NCI-H2029 (cell line): ENCODE measurements at places on chromosomes 7 and 10.

GRCh38 chr10:95796504-95796903 is 40.5 kb downstream of the ENTPD1 start:
- no peak for DNase-seq

DNA sequence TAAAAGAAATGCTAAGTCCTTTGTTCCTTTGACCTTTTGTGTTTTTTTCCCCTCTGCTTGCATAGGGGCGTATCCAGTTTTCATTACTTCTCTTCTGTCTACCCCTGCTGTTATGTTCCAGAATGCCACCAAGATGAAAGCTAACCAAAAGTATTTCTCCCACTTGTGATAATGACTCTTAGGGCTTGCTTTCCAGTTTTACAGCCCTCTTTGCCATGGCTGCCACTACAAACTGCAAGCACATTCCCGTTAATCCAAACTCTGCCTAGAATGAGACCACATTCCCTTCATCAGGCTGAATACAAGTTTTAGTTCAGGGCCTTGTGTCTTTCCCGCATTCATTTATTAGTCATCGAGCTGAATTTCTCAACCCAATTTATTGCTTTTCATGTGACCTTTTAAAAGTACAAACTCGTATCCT is 23.6 kb upstream of the CD36 start:
- no peak for DNase-seq

DNA sequence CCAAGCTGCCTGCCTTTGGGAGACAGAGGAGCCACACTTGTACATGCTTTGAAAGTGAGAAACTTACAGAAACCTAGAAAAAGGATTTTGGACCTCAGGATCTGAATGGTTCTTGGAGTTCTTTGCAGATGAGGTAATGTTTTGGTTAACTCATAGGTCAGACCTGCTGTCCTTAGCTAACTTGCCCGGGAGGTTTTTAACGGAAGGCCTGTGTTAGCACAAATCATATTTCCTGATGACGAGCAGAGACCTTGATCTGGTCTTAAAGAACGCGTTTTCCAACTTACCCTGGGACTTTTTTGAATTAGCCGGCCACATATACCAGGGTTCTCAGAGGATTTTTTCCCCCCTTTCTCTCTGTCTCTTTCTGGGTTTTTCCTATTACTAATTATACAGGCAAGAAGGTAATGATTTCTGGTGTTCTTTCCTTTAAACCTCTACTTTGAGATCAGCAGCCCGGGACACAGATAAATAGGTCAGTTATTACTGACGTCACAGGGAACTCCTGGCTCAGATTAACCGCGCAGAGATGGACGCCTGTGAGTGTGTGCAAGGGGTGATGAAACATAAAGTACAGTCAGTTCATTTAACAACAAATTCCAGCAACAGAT is 101.7 kb upstream of the KLF6 start:
- no peak for DNase-seq

GRCh38 chr10:7318836-7319235 is 92.0 kb downstream of the SFMBT2 start:
- no peak for DNase-seq

GRCh38 chr10:132913559-132914115 is 28.7 kb downstream of the CFAP46 start:
- DNase-seq: no peak

- no peak for DNase-seq
Measured at GRCh38 chr10:126270111-126270510, 118.2 kb downstream of the ADAM12 start.

- no peak for DNase-seq
Measured at GRCh38 chr10:114349522-114350215, 54.6 kb downstream of the AFAP1L2 start.

DNA sequence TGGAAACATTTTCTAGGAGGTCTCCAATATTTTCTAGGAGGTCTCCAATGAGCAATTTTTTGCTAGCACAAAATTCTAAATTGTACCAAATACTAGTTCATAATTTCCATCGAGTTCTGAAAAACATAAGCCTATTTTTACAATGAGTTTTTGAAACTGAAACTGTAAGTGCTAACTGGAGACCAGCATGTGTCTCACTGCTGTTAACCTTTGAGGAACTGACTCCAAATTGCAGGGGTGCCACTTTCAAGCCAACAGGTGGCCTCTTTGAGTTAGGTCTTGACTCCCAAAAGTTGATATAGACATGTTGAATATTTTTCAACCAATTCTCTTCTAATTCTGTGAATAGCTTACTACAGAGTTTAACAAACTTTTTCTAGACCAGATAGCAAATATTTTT is 58.8 kb downstream of the CAV1 start:
- no peak for DNase-seq

GRCh38 chr10:107557916-107558315 is 393.4 kb upstream of the SORCS1 start:
- DNase-seq: no peak

DNA sequence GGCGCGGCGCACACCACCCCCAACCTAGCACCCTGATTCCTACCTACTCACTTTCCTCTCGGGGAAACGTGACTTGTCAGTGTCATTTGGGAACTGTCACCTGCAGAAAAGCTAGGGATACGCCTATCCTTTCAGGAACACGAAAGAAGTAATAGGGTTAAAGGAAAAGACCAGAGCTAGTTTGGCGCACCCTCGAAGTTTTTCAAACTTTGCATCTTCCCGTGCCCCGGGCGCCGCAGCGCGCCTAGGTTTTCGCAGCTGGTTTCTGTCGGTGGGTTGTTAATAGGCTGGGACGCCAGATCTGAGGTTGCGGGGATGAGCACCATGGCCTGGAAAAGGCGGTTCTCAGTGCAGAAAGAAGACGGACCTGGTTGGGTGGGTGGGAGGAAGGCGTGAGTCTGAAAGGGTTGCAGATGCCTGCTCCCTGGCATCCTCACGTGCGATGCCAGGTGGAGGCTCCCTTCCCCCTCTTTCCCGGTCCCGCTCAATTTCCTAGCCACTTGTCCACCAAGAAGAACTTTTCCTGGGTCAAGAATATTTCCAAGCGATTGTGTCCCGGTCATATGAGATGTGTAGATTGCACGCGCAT is 568 bp upstream of the MEOX2 start:
- no peak for DNase-seq

GRCh38 chr7:332020-332517 is 42.1 kb downstream of the FOXL3 start:
- DNase-seq: no peak

DNA sequence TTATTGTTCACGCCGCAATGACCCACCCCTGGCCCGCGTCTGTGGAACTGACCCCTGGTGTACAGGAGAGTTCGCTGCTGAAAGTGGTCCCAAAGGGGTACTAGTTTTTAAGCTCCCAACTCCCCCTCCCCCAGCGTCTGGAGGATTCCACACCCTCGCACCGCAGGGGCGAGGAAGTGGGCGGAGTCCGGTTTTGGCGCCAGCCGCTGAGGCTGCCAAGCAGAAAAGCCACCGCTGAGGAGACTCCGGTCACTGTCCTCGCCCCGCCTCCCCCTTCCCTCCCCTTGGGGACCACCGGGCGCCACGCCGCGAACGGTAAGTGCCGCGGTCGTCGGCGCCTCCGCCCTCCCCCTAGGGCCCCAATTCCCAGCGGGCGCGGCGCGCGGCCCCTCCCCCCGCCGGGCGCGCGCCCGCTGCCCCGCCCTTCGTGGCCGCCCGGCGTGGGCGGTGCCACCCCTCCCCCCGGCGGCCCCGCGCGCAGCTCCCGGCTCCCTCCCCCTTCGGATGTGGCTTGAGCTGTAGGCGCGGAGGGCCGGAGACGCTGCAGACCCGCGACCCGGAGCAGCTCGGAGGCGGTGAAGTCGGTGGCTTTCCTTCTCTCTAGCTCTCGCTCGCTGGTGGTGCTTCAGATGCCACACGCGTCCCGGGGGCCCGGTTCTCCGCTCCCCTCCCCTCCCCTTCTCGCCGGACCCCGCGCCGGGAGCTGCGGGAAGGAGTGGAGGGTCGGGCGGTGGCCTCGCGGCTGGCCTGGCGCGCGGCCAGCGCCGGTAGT is at the start of gene CBX3:
CBX3 (plus strand) TSS at position 499 of the 772 bp plus-strand sequence. CDS start 1,254 bp downstream, outside the sequence.
- DNase-seq: peak; percentile 92

DNA sequence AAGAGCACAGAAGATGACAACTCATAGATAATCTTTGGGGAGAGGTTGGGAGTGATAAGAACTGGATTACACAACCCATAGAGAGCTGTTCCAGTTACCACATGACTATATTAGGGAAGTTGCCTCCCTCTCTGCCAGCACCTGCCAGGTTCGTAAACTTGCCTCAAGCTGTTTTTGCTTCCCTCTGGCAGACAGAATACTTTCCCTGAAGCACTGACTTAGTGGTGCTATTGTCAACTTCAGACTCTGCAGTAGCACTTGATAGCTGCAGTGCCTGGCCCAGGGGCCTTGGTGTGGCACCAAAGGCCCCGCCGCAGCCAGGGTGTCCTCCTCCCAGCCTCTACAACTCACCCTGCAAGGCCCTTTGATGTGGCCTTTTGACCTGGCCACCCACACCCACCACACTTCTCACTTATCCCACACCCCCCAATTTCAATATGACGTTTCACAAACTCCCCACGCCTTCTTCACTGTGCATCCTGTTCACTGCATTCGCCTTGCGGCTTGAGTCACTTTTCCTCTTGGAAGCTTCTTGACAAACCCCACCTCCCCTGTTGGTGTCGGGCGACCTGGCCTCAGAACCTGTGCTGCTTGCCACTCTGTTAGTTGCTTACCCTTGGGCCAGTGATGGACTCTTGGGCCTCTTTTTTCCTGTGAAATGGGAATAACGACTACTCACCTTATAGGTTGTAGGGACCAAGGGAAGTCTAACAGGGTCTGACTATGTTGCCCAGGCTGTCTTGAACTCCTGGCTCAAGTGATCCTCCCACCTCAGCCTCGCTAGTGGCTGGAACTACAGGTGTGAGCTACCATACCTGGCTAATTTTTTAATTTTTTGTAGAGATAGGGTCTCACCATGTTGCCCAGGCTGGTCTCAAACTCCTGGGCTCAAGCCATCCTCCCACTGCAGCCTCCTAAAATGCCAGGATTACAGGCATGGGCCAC is 50.2 kb upstream of the PODXL start:
- no peak for DNase-seq

GRCh38 chr10:91251430-91252056 is 31.1 kb downstream of the PCGF5 start:
- DNase-seq: no peak

- DNase-seq: peak; percentile 35
Measured at GRCh38 chr7:124085179-124085578, 52.3 kb upstream of the TMEM229A start.

- no peak for DNase-seq
Measured at GRCh38 chr10:124107072-124107471, 13.7 kb upstream of the CHST15 start.

DNA sequence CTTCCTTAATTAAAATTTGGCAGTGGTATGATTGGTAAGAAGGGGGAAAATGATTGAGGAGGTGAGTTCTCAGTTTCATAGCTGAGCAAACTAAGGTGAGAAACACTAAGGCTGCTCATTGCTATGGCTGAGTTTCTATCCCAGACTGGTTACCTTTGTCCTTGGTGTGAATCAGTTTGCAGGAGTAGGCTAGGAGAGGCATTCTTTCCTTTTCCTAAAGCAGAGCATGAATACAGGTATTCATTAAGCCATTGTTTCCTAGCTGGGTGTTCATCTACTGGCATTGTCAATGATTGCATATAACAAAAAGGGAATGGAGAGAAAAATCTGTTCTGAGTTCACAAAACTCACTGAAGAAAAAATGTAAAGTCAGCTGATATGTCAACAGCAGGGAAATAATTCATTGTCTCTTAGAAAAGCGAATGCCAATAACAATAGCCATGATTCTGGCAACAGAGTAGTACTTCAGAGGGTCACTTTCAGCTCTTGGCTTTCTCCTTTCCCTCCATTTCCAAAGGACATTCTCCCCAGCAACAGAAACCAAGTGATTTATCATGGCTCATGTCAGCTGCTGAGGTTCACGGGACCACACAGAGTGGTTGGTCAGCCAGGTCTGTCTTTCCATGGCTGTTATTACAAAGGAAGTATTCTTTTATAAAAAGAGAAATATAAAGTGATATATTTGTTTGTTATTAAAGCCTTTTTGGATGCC is 234.0 kb downstream of the BICC1 start:
- DNase-seq: no peak

DNA sequence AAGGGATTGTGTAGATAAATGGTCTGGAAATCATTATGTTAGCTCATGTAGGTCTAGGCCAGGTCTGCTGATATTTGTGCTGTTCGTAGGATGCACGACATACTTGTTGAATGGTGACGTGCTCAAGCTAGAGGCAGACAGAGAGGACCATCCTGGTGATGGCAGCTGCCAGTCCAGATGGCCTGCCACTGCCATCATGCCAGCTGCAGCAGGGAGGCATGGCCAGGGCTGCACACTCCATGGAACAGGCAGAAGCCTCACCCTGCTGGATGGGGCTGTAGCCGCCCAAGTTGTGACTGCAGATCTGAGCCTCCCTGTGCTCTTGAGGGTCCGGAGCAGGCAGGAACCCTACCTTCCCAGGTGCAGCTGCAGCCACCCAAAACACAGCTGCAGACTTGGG is 80.3 kb downstream of the SPDYE5 start:
- DNase-seq: no peak

GRCh38 chr7:134770676-134771075 is 8.8 kb upstream of the CALD1 start:
- no peak for DNase-seq

GRCh38 chr7:36192053-36192824 is 39.2 kb downstream of the EEPD1 start:
- no peak for DNase-seq

- DNase-seq: no peak
Measured at GRCh38 chr10:88346144-88346977, 236.8 kb downstream of the RNLS start.

DNA sequence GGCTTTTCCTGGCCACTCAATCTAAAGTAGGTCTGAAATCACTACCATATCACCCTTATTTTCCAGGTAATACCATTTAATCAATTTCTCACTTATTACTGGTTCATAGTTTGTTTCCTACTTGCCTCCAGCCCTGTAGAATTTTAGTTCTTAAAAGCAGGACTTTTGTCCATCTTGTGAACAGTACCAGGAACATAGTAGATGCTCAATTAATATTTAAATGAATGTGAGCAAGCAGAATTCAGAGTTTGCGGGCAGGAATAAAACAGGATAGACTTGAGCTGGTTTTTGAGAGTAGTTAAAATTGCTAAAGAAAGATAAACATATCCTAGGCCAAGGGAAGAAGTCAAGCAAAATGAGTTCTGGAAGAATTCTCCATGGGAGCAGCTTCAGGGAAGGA is 77.9 kb downstream of the ANK3 start:
- no peak for DNase-seq

- DNase-seq: no peak
Measured at GRCh38 chr7:157596881-157597280, 260.1 kb downstream of the DNAJB6 start.

GRCh38 chr10:54469587-54470323 is 331.3 kb downstream of the PCDH15 start:
- no peak for DNase-seq

GRCh38 chr7:28036696-28037095 is 143.9 kb downstream of the JAZF1 start:
- no peak for DNase-seq

DNA sequence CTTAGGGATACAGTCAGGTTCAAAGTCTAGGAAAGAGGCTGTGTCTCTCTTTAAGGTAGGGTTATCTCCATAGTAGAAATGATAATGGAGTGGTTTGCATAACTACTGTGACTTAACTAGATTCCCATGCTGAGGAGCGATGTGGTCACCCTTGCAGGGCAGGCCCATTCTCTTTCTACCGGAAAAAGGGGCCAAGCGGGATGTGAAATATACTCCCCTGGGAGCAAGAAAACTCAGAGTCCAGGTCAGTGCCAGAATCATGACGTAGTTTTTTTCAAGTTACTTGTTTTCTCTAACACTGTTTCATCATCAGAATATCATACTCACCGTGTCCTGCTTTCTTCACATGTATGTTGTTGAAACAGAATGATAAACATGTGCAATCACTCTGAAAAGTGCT is 649.0 kb upstream of the ANKRD30A start:
- DNase-seq: no peak
